ENCODE measurements at places on chromosomes 6 and 20.
A peak's percentile ranks its signal among the peaks of the same experiment; 100 is the strongest.

DNA sequence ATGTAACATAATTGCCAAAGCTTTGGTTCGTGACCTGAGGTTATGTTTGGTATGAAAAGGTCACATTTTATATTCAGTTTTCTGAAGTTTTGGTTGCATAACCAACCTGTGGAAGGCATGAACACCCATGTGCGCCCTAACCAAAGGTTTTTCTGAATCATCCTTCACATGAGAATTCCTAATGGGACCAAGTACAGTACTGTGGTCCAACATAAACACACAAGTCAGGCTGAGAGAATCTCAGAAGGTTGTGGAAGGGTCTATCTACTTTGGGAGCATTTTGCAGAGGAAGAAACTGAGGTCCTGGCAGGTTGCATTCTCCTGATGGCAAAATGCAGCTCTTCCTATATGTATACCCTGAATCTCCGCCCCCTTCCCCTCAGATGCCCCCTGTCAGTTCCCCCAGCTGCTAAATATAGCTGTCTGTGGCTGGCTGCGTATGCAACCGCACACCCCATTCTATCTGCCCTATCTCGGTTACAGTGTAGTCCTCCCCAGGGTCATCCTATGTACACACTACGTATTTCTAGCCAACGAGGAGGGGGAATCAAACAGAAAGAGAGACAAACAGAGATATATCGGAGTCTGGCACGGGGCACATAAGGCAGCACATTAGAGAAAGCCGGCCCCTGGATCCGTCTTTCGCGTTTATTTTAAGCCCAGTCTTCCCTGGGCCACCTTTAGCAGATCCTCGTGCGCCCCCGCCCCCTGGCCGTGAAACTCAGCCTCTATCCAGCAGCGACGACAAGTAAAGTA, 547 bp upstream of the ESR1 start:
- DNase-seq: no peak

DNA sequence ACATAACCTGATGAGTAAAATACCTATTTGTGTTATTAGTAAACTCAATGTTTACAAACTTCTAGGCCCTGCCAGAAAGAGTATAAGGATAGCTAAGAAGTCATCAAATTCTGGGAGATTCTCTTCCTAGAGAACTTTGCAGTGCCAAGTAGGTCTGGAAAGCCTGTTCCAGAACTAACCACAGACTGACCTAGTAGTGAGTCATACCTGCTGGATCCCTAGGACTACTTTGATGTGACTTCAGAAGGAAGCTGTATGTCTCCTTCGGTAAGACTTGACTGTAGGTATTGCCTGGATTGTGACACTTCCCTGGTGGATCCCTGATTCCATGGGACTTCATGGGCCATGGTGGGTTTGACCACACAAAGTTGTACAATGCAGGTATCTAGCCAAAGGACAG, 131.7 kb downstream of the DNAH8 start:
- no peak for DNase-seq

DNA sequence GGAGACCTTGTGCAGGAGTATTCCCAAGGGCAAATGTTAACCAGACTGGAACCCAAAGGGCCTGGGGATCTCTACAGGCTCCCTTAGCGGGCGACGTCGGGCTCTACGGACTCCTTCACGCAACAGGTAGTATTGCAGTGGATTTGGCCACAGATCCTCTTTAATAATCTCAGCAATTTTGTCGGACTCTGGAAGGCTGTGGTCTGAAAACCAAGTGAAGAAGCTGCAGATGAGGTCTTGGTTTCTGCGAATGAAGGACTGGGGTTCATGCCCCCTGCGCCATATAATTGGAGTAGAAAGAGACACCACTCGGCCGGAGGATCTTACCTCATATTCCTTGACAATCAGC, 1.3 kb downstream of the TSPYL1 start:
- DNase-seq: no peak

GRCh38 chr20:40741507-40742106, 52.6 kb upstream of the MAFB start:
- DNase-seq: peak; percentile 13

DNA sequence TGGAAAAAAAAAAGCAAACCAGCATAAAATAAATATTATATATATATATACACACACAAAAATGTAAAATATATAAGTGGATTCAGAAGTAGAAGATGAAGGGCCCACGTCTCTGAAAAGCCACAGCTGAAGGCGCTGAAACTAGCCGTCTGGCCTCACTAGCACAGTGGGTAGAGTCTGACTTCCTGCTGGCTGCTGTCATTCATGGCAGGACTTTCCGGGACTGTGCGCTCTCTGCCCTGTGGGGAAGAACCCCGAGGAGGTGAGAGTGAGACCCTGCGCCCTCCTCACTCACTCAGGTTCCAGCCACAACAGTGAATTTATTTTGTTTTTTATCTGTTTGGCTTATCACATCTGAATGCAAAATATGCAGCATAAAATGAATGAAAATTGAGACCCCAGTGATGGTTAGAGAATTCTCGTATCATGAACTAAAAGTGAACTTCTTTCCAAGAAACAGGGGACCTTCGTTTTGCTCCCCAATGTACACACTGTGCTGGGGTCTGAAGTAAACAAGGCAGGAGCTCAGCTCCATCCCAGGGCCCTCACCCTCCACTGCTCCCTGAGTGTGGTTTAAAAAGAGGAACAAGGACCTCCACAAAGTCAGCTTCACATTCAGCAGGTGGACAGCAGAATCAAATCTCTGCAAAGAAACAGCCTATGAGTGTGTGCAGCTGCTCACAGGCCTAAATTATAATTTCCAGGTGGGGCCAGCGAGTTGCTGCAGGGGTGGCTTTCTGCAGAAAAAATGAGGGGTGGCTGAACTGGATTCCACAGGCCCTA, 1.3 kb upstream of the RAMACL start:
- DNase-seq: no peak

DNA sequence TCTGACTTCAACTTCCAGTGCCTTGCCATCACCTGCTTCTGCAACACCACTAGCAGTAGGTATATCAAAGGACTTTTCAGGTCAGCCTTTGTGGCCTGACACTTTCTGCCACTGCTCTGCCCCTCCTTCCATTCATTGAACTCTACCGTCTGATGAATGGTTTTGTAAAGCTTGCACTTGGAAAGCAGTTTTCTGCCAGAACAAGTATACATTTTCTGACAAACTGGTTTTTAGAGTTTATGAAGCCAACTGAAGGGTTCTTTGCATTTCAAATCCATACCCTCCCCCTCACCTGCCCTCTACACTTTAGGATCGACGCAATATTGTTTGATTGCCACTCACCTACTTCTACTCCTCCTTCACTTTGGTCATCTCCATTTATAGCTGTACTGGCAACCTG, 603.1 kb downstream of the HACE1 start:
- DNase-seq: no peak

DNA sequence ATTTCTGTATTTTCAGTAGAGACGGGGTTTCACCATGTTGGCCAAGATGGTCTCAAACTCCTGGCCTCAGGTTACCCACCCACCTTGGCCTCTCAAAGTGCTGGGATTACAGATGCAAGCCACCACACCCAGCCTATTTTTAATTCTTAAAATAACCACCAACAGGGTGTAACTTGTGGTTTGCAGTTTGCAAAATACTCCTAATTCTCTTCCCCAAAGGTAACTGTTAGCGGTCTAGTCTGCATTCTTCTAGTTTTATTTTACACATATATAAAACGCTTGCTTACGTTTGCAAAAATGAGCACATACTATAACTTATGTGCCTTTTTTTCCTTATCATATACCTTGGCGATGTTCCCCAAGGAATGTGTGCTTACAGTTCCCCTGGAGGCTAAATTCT, 25.6 kb upstream of the CHMP4B start:
- no peak for DNase-seq

DNA sequence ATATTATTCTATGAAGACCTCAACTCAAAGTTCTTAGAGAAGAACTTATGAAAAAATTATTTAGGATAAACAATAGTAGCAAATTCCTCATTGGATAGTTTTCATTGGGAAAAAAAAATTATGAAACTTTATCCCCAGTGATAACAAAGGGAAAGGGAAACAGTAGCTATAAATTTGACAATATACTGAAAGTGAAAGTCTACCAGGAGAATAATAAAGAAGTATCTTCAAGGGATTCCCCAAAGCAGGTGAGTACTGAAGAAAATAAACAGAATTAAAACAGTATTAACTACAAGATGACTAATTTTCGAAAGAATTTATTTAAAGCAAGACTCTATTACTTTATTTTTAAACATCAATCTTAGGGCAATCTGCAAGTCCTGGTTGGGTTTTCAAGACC, 56.4 kb downstream of the REPS1 start:
- DNase-seq: no peak

DNA sequence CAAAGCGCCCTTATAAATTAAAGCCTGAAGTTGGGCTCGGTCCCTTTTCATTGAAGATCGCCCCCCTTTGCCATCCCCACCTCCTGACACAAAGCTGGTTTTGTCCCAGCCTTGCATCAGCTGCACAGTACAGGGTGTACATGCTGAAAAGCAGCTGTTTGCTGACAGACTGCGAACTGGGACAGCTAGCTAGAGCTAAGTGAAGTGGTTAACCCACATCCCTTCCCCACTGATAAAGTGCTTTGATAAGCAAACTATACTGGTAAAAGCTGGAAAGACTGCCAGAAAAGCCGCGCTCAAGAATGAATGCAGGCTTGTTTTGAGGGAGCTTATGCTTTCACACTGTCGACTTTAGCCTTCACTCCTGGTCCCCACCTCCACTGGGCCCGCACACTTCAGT, 207.3 kb downstream of the GMDS start:
- DNase-seq: no peak

GRCh38 chr20:18056174-18057100, 1.3 kb downstream of the OVOL2 start:
- DNase-seq: no peak

DNA sequence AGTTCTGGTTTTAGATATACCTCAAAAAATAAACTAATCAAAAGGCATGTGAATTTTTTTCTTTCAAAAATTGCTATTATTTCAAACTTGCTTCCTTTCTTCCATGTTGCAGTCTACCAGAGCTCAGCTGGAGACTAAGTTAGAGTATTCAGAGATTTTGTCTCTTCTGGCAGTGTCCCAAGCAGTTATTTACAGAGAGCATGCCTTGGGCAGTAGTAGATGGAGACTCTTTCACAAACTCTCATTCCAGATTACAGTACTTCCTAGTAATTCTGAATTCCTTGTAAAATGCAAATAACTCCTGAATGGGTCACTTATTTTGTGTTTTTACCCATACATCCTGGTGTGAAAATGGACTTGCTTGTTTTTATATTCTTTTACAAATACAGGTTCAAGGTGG, 703.4 kb downstream of the EPHA7 start:
- DNase-seq: no peak

- no peak for DNase-seq
Observed at GRCh38 chr6:136677822-136678221, 114.5 kb downstream of the MAP3K5 start.

GRCh38 chr6:37874726-37875125, 55.2 kb downstream of the ZFAND3 start:
- no peak for DNase-seq

- DNase-seq: no peak
Observed at GRCh38 chr6:68252632-68253031, 382.4 kb upstream of the ADGRB3 start.

GRCh38 chr6:132813173-132813856, 1.1 kb upstream of the RPS12 start:
- DNase-seq: no peak

DNA sequence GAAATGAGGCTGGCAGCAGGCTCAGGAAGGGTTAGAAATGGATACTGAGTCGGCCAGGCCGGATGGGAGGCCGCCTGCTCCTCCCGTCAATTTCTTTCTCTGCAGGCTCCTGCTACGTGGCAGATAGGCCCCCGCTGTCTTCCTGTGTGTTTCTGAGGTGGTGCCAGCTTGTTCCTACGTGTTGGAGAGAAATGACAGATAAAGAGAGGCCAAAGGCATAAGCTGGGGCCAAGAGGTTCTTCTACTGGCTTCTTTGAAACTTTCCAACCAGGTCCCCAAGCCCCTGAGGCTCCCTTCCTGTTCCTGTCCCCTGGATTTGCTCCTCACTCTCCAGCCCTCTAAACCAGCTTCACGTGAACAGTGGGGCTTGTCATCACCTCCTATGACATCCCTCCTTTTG, 76.8 kb downstream of the TCP11 start:
- no peak for DNase-seq

DNA sequence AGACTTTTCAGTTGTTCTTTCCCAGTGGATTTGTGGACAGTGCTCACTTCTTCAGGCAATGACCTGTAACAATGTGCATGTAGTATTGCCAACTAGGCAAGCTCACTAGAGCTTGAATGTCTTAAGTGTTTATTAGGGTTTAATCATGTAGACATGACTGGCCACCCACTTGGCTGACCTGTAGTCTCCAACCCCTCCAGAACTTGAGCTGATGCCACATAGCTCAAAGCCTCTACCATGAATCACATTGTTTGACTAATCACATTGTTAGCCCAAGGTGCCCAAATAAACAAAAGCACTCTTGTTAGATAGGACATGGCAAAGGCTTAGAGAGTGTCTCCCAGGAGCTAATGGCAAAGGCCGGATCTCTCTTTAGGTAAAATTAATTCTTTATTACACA, 272.7 kb downstream of the GRIK2 start:
- no peak for DNase-seq

GRCh38 chr20:58900397-58900796, 47.9 kb downstream of the GNAS start:
- DNase-seq: no peak

DNA sequence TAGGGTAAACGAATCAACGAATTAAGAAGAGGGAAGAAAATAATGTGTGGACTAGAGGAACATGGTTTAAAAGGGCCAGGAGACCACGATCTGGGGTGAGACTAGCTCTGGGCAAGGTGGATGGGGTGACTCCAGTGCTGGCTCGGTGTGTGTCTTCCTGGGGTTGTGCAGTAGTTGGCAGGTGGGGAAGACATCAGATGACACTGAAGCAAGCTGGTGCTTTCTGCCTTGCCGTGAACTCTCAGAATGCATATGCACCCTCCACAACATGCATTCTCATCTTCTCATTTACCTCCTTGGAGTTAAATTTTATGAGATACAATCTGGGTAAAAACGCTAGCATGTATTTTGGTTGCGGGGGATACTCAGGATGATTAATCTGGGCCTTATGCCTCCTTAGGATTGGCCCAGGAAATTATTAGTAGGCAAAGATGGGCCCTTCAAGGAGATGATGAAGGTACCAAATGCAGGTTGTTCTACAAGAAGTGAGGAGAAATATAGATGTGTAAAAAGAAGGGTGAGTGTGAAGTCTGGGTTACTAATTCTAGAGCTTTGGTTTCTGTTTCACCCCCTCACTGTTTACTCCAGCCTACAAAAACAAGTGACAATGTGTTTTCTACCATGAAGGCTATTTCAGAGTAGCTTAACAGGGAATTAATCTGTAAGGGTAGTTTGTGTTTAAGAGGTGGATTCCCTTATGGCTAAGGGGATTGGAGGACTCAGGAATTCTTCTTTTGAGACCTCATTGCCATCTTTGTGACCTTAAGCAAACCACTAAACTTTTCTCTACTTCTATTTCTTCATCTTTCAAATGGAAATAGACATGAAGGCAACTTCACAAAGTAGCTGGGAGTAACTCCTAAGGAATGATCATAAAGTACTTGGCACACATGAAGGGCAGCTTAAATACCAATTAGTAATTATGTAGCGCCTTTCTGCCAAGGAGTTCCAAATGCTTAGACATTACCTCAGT, 71.0 kb upstream of the SUPT3H start:
- no peak for DNase-seq

- no peak for DNase-seq
Observed at GRCh38 chr20:37741570-37741969, 47.7 kb downstream of the CTNNBL1 start.

- no peak for DNase-seq
Observed at GRCh38 chr6:81909981-81910900, 157.8 kb upstream of the TENT5A start.

GRCh38 chr20:10541668-10542411, 106.7 kb downstream of the SLX4IP start:
- no peak for DNase-seq
